Eye (tissue), 1 donor: ENCODE measurements at places on chromosomes 1 and 21.

GRCh38 chr1:1337793-1338147 lies 6.7 kb downstream of the TAS1R3 start:
- DNase-seq = no peak

DNA sequence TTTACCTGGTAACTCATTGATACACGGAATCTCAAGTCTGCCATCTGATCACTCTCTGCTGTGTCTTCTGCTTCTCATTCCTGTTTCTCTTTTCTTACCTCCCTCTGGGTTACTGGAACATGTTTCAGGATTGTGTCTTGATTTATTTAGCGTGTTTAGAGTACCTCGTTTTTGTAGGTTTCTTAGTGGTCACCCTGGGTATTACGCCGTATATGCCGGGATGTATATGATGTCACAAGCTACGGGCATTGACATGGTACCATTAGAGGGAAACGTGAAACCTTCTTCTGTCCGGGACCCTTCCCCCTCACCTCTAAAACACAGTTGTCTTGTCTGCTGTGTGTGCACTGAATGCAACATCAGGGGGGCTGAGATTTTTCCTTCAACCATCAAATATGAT lies 2.8 kb downstream of the ACTRT2 start:
- no peak for DNase-seq

GRCh38 chr21:38806153-38806941 lies 618 bp downstream of the ETS2 start:
- DNase-seq = peak; percentile 67

GRCh38 chr21:42558368-42558767 lies 44.7 kb downstream of the SLC37A1 start:
- no peak for DNase-seq

- DNase-seq = no peak
Measured at GRCh38 chr1:67978890-67979516, 71.4 kb downstream of the DIRAS3 start.

DNA sequence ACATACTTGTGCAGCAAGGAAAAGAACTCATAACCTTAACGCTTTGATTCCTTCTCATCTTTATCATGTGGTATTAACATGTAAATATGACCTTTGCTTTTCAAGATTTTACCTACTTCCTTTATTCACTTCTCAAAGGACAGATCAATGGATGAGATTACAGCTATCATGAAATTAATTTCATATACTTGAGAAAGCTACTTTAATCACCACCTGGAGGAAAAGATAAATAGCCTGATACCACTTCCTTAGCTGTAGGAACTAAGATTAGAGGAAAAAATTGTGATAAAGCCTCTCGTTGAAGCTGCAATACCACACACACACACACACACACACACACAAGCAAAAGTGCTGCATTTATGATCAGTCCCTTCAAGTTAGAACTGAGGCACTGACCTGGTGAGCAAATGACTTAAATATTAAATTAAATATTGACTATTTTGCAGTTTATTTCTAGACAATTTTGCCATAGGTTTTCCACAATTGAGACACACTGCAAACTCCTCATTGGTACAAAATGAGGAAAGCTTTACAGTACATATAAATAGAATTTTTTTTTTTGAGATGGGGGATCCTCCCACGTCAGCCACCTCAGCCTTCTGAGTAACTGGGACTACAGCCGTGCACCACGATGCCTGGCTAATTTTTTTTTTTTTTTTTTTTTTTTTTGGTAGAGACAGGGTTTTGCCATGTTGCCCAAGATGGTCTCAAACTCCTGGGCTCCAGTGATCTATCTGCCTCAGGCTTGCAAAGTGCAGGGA lies 27.2 kb upstream of the DMRTB1 start:
- no peak for DNase-seq

- DNase-seq = no peak
Measured at GRCh38 chr1:65890201-65890843, 97.6 kb downstream of the PDE4B start.

DNA sequence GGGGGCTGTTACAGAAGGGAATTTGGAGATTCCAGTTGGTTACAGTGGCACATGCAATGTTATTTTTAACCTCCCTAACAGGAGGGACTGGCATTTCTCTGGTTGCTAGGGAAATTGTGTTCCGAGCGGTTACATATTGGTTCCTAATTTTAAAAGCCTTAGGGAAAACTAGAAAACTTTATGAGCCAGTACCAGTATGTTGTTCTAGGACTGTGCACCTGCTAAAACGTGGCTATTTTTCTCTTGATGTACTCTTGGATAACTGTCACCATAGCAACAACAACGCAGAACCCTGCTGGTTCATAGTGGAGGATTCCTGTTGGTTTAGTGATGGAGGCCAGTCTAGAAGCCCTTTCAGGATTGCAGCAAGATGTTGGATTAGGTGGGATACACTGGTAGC lies 68.9 kb upstream of the PGBD5 start:
- no peak for DNase-seq

- DNase-seq = peak; percentile 70
Measured at GRCh38 chr1:212506666-212507065, 73.9 kb downstream of the NENF start.

DNA sequence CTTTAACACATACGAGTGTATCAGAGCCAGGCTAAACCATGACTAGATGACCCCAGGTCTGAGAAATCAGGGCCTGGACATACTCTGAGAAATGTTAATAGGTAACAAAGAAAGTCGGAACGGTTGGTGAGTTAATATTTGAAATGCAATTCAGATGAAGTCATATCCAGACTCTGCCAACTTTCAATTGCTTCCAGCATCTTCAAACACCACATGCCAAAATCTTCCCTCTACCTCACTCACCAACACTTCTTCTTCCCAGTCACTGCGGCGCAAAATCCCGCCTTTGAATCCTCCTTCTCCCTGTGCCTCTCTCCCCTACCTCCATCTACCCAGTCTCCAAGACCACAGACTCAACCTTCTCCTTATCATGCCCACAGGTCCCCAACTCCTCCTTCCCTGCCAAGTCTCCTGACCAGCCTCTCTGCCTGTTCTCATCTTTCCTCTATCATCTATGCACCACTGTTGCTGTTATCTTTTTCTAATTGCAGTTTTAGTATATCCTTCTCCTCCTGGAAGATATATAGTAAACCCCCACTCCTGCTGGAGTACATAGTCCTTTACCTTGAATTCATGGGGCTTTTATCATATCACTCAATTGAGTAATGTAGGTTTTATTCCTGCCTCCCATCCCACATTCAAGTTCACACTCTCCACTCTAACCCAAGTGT lies 41.3 kb downstream of the ZBTB18 start:
- DNase-seq = peak; percentile 49

GRCh38 chr1:48030211-48030610 lies 33.0 kb upstream of the TRABD2B start:
- no peak for DNase-seq

DNA sequence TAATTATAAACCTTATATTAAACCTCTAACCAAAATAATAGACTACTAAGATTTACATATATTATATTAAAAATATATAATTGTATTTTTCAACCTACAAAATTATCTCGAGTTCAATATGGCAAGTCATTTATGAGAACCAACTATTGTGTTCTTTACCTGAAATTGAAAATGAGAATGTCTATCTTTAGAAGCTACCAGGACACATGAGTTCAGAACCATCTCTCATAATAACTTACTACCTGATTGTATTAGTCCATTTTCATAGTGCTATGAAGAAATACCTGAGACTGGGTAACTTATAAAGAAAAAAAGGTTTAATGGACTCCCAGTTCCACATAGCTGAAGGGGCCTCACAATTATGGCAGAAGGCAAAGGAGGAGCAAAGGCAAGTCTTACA lies 6.8 kb downstream of the HAO2 start:
- DNase-seq = no peak

DNA sequence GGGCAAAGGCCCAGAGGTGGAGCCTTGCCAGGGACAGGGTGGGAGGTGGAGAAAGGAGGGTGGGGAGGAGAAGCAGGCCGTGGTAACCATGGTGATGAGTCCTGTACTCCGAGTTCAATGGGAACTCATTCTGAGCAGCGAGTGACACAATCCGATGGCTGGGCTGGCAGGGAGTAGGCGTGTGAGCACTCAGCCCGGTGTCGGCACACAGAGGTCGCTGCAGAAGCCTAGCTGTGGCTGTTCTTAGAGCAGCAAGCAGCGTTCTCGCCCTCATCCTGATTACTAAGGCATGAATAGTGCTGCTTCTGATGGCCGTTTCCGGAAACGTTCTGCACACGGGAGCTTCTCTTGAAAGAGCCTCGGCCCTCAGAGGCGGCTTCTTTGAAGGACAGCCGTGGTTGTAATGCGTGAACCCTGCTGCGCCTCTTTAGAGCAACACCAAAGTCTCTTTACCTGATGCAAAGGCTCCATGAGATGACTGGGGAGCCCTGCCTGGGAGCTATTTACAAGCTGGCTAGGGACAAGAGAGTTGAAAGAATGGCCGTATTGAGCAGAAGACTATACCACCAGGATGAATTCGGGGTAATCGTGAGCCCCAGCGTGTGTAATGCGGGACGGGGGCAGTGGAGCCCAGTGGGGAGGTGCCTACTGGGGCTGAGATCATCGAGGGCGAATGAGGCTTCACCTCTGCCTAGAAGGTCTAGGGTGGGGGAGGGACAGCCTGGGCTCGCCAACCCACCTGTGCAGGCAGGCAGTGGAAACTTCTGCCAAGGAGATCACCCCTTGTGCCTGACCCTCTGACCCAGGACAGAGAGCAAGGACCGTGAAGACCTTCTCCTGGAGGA lies 72.8 kb upstream of the PAX7 start:
- peak; percentile 85 for DNase-seq

DNA sequence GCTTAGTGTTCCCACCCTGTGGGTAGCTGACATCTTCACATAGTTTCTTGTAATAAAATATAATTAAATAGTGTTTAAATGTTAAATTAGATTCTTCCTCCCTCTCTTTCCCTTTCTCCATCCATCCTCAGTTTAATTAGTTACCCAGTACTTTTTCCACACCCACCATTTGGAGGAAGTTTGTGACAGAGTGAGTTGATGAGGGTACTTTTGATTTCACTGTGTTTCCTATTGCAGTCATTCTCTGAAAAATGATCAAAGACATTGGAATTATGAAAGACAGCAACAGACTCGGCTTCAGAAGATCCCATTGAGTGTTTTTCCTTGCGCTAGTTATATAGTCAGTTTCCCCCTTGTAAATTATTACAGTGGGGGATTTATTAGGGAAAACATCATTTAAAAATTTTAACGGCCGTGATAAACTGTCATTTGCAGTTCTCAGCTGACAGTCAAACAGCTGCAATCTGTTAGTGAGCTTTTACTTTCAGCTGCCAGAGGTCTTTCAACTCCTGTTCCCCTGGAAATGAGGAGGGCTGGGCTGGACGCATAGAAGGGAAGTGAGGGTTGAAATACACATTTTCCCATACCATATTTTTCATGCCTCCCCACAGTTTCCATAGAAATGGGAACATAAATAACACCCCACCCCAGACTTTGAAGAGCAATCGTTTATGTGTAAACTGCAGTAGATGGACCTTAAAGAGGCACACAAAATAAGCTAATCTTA lies 61.3 kb upstream of the CACYBP start:
- DNase-seq = peak; percentile 34

- no peak for DNase-seq
Measured at GRCh38 chr1:85085417-85085816, 37.1 kb upstream of the MCOLN3 start.

DNA sequence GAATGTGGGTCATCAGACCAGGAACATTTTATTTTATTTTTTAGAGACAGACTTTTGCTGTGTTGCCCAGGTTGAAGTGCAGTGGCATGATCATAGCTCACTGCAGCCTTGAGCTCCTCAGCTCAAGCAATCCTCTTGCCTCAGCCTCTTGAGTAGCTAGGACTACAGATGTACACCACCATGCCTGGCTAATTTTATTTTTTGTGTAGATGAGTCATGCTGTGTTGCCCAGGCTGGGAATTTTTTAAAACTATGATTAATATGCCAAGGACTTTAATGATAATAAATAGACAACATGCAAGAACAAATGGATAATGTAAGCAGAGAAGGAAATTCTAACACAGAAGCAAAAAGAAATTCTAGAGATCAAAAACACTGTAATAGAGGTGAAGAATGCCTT lies 142.4 kb downstream of the AK5 start:
- DNase-seq = no peak
